ENCODE measurements at places on chromosomes 12 and 14.

GRCh38 chr12:41234692-41235091 is 46.6 kb downstream of the PDZRN4 start:
- no peak for DNase-seq

DNA sequence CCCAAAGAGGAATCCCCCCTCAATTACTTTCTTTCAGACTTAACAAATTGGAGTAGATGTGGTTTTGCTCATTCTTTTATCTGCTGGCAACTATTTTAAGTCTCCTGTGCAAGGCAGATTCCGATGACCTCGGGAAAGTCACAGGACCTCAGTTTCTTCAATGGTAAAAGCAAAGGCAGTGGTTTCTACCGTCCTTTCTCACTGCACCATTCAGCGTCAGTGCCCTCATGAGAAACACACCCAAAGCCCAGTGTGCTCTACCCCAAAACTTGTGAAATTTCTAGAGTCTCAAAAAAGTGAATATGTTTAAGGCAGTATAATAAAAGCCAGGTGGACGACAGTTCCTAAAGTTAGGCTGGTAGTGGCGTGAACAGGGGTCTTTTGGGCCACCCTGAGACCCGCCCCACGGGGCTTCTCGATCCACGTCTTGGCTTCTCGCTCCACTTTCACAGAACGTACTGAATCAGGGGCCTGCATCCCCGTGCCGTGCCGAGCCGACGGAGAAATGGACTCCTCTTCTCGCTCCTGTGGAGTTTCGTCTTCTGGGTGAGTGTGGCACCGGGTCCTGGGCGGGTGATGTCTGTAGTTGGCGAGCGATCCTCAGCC is 1.3 kb upstream of the ARHGAP5 start:
- peak; percentile 55 for DNase-seq

DNA sequence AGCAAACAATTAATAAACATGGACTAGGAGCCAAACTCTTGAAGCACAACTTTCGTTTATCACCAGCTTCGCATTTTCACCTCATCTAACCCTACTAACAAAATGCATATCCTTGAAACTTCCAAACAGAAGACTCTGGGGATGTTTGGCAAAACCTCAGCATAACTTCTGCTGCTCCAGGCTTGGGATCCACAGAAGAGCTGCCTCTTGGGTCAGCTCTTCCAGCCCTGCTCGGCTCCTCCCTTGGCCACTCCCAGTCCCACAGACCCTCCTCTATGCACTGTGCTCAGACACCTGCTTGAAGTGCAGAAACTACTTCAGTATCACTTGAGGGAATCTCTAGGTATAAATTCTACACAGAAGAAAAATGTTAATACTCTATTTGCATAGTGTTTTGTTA is 110.0 kb upstream of the AMIGO2 start:
- peak; percentile 31 for DNase-seq

DNA sequence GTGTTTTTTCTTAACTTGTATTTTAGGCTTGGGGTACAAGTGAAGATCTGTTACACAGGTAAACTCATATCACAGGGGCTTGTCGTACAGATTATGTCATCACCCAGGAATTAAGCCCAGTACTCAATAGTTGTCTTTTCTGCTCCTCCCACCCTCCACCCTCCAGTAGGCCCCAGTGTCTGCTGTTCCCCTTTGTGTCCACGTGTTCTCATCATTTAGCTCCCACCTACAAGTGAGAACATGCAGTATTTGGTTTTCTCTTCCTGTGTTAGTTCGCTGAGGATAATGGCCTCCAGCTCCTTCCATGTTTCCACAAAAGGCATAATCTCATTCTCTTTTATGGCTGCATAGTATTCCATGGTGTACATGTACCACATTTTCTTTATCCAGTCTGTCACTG is 166.7 kb downstream of the RIMBP2 start:
- DNase-seq = no peak

DNA sequence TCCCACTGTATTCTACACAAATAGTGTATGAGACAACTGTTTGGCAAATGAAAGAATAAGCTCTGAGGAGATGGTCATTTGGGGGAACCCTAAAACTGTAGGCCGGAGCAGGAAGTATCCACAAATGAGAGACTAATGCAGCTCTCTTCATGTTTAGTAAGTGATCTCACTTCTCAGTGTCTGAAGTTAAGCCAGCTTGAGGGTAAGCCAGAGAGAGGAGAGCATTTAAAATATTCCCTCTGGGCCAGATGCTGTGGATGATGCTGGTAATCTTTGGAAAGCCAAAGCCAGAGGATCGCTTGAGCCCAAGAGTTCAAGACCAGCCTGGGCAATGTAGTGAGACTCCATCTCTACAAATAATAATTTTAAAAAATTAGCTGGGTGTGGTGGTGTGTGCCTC is 130.6 kb upstream of the SINHCAF start:
- no peak for DNase-seq

GRCh38 chr12:68536885-68537485 is 73.7 kb upstream of the RAP1B start:
- DNase-seq = no peak

GRCh38 chr12:65330331-65330730 is 51.8 kb downstream of the MSRB3 start:
- DNase-seq = no peak

GRCh38 chr12:41515953-41516352 is 327.8 kb downstream of the PDZRN4 start:
- DNase-seq = no peak

GRCh38 chr14:55454264-55455002 is 14.0 kb upstream of the TBPL2 start:
- DNase-seq = peak; percentile 62

DNA sequence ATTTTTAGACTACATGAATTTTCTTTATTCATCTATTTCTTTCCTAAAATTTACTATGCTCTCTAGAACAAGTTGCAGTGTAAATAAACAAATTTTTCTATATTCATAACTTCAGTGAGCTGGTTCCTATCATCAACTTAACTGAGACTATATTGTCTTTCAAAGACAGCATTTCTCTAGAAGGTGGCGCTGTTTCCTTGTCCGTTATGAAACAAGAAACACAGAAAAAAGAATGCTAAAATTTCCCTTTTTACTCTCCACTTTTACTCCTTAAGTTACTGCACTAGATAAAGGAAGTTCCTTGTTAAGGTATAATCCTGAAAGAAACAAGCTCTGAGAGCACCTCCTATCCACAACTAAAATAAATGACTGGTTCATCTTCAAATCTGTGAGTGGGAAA is 8.2 kb upstream of the CLEC2A start:
- no peak for DNase-seq

DNA sequence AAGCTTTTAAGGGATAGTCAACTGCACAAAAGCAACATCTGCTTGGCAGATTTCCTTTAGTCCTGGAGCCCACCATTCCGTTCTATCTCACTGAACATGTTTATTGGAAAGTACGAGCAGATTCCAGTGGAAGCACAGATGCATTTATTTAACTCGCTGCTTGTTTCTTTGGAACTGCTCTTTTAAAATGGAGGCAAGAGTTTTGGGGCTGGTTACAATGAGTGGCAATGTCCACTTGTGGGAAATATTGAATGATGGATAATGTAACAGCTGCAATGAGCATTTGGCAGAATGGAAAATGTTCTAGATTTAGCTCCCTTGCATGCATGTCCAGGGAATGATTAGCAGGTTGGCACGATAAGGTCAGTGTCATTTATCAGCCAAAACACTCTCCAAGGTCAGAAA is 163.0 kb downstream of the ATP23 start:
- no peak for DNase-seq

GRCh38 chr12:69966409-69966808 is 141.4 kb downstream of the MYRFL start:
- DNase-seq = no peak

DNA sequence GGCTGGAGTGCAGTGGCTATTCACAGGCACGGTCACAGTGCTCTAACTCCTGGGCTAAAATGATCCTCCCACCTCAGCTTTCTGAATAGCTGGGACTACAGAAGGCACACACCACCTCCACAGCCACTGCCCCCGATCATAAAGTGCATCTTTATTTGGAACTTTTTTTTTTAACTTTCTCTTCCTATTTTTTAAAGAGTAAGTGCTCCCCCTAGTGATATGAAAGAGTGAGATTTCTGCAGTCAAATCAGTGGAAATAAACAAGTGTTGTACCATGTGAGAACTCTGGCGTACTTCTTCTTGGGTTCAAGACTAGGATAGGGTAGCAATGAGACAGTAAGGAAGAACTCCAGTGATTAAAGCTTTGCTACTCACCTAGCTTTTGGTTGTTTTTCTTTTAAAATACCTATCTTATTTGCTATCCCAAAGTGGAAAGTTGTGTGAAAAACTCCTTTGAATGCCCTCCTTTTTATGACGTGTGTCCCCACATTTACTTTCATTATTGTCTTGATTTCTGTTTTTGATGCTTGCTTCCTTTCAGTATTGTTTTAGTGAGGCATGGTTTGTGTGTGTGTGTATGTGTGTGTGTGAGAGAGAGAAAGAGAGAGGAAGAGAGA is 6.6 kb downstream of the PPP4R4 start:
- peak; percentile 57 for DNase-seq

DNA sequence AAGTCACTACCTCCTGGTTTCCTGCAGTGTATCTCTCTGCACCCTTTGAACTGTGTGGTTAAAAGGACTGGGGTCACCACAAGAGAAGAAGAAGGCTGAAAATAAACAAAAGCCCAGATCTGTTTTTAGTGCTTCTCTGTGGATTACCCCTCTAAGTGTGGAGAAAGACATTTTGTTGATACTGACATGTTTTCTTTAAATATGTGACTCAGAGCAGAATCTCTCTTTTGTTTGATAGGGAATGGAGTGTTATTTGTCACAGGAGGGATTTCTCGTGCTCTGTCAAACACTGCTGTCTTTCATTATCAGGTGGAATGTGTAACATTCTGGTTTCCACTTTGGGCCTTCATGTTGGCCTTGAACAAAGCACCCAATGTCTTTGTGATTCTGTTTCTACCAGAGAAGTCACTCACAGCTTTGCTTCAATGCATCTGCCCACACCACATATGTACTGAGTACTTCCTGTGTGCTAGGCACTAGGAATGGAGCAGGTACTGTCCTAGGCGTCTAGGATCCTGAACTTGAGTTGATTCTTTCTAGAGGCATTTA is 82.1 kb downstream of the PLXNC1 start:
- DNase-seq = no peak

- DNase-seq = no peak
Observed at GRCh38 chr12:60173224-60174170, 577.7 kb downstream of the SLC16A7 start.

DNA sequence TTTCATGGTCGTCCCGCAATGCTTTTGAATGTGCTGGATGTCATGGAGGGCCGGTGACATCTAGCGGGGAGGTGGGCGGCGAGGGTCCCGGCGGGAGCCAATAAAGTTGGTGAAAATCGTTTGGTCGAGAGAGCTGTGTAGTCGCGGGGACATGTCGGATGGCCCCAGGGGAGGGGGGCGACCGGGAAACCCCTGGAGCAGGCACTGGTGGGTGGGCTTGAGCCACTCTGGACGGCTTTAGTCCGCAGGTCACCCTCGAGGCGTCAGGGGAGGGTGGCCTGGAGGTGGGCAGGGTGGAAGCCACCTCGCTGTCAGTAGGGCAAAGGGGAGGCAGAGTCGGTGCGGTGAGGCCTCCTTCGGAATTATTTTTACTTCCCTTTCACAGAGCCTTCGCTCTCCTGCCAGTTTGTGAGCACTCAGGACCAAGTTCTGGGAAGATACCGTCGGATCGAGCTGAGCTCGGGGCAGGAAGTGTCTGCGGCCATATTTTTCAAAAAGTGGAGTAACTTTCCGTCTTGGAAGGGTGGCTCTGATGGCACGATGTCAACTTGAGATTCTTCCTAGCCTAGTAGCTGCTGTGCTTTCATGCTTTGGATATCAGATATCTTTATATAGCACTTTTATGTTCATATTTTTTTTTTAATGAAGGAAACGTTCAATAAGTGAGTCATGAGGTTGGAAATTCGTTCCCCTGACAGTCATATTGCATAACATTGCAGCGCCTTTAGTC is 28.2 kb downstream of the WBP11 start:
- peak; percentile 26 for DNase-seq

- DNase-seq = no peak
Observed at GRCh38 chr14:45902241-45902640, 649.2 kb upstream of the MIS18BP1 start.

- no peak for DNase-seq
Observed at GRCh38 chr12:19771858-19772257, 332.6 kb downstream of the AEBP2 start.

GRCh38 chr14:52545584-52546317 is 6.6 kb downstream of the TXNDC16 start:
- no peak for DNase-seq

DNA sequence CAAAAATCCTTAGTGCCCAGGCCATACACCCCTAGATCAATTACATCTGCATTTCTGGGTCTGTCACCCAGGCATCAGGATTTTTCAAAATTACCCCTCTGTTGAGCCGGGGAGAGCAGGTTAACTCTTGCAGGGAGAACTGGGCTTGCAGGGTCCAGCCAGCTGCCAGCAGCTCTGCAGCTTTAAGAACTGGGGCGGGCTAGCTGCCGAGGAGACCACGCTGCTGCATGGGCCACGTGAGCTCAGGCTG is at the start of gene DGLUCY:
Gene DGLUCY, plus strand, starts transcription at position 245 of the 250 bp plus-strand sequence. CDS start 46,222 bp downstream, outside the sequence.
- peak; percentile 93 for DNase-seq

DNA sequence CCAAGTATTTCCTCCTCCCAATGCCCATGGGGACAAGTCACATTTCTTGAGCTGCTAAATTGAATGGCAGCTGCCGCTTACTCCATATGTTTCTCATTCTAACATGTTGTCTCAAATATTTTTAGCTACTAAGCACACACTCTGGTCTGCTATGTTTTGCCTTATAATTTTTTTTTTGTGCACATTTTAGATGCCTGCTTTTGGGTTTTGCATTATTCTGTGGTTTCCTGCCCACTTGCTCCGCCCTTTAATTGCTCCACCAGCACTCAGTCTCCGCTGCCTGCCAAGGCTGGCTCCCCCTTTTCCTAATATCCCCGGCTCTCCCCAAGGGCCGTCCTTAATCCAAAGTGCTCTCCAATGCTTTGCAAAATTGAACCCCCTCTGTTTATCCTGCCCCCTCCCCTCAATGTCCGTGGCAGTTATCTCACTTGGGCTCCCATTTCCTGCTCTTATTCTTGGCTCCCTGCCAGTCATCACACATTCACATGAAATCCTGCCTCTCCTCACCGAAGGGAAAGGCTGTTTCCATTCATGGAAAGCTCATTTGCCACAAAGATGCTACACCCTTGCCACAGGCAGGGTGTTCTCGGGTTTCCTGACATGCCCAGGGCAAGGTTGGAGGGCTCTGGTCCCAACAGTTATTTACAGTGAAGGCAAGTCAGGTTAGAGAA is 79.4 kb downstream of the C12orf75 start:
- no peak for DNase-seq

DNA sequence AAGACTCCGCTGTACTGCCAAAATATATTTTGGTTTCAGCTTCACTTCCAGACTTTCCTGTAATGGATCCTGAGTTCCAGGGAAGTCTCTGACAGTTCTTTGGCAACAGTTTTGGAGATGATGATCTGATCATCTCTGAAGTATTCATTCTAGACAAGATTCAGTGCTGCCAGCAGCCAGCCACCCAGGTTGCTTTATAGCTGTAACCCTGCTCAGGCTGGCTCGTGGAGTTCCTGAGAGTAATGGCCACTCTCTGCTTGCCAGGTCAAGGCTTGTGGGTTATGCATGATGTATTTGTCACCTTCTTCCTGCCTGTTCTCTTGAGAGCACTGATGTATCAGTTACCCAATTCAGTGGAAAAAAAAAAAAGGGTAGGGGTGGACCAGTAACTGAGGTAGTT is 124.3 kb downstream of the PPHLN1 start:
- DNase-seq = no peak
